ENCODE measurements at places on chromosomes 2 and 18.

- no peak for DNase-seq
Measured at GRCh38 chr2:68942827-68943226, 9.9 kb downstream of the GKN2 start.

GRCh38 chr2:159572459-159572858 lies 43.9 kb downstream of the BAZ2B start:
- DNase-seq, result no peak

DNA sequence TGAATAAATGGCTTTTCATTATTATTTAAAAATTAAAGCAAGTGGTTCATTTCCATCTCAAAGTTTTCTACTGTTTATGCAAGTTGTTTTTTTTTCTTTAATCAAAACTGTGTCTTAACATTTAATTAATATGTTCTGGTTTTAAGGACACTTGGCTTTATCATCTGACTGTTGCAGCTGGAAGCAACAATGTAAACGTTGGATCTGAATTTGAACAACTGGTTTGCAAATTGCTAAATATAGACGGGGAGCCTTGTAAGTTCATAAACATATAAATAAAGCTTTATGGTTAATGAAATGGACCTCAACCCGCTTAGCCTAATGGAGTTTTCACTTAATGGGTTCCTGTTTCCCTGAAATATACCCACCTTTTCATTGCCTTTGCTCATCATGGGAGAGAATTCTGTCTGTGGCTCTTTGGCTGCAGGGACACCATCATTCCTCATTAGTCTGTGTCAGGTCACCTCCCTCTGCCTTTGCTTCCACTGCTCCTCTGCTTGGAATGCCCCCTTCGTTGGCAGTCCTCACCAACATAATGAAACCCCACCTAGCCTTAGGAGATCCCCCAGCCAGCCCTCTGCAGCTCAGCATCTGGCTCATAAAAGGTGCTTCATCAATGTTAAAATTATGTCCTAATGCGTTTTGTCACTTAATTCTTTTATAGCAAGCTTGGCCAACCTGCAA lies 44.2 kb upstream of the DYNC2LI1 start:
- no peak for DNase-seq

- no peak for DNase-seq
Measured at GRCh38 chr2:182942756-182943155, 76.3 kb upstream of the FRZB start.

- no peak for DNase-seq
Measured at GRCh38 chr2:158391876-158392275, 64.7 kb downstream of the CCDC148 start.

GRCh38 chr2:112692918-112693317 lies 27.9 kb upstream of the NT5DC4 start:
- no peak for DNase-seq

DNA sequence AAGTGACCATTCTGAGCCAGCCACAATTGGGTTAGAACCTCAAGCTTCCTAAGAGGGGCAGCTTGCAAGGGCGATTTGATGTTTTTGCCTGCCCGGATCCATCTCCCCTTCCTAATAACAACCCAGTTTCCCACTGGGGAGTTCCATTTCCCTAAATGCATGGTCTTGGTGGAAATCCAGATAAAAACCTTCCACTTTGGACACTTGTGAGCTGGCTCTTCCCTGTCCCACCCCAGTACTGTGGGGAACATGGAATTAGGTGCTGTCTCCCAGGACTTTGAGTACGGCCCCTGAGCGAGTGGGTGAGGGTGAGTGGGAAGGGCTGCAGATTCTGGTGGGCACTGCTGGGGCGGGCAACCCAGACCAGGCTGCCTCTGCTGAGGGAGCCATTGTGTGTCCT lies 122.3 kb downstream of the DDX1 start:
- no peak for DNase-seq

DNA sequence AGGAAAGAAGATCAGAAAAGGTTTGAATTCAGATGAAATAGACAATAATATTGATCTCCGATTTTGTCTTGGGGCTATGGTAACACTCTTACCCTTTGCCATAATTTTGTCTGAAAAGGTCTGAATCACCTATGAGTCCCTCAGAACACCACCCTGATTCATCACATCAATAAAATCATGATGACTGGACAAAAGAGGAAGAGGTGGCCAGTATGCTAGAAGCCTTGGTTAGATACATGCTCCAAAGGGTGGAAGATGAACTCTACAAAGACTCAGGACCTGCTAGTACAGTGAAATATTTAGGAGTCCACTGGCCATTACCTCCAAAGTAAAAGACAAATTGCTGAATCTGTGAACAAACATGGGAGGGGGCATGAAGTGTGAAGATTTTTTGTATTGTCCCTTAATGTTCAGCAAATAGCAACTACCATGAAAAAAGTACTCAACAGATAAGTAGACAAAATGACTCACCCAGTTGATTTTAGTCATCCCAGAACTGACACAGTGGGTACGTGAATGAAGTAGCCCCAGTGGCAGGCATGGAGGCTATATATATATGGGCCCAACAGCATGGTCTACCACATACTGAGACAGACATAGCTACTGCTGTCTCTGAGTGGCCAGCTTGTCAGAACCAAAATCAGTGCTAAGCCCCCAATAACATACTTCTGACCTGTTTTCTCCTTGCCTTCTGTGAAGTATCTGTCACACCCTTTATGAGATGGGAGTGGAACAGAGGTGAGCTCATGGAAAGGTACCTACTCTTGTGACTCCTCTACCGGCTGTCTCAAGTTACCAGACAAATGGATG lies 36.5 kb upstream of the GLS start:
- no peak for DNase-seq

GRCh38 chr2:212863185-212863588 lies 288.2 kb downstream of the IKZF2 start:
- no peak for DNase-seq

- no peak for DNase-seq
Measured at GRCh38 chr2:147469471-147469870, 375.4 kb upstream of the ACVR2A start.

DNA sequence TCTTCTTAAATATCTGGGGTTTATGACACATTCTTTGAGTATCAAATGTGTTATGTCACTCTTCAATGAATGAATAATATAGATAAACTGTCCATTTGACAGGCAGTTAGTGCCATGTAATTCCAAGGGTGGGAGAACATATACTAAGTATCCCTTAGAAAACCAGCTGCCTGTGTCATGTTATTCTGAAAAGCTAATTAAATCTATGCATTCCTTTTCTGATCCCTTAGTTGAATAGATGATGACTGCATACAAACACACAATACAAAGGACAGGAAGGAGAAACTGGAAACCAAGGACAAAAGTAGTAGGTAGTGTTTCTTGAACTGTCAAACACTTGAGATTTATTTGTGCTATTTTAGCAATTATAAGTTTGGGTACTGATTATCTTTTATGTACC lies 8.3 kb downstream of the ARHGAP28 start:
- DNase-seq, result no peak

DNA sequence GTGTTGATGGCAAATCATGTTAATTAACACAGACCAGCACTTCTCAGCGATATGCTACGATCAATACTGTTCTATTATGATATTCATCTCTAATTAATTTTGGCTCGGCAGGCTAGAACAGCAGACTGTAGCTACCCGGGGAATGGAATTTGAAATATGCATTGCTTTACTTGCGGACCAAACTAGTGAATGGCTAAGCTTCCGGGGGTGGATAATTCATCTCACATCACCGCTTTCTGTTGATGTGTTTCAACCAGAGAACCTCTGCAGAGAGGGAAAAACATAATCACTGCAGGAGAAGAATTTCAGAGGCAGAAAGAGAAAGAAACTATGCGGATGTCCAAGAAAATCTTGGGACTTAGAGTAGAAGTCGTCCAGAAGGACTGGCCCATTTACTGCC lies 490.9 kb downstream of the STK39 start:
- DNase-seq, result no peak

GRCh38 chr18:76578571-76579300 lies 83.7 kb upstream of the ZNF516 start:
- no peak for DNase-seq

DNA sequence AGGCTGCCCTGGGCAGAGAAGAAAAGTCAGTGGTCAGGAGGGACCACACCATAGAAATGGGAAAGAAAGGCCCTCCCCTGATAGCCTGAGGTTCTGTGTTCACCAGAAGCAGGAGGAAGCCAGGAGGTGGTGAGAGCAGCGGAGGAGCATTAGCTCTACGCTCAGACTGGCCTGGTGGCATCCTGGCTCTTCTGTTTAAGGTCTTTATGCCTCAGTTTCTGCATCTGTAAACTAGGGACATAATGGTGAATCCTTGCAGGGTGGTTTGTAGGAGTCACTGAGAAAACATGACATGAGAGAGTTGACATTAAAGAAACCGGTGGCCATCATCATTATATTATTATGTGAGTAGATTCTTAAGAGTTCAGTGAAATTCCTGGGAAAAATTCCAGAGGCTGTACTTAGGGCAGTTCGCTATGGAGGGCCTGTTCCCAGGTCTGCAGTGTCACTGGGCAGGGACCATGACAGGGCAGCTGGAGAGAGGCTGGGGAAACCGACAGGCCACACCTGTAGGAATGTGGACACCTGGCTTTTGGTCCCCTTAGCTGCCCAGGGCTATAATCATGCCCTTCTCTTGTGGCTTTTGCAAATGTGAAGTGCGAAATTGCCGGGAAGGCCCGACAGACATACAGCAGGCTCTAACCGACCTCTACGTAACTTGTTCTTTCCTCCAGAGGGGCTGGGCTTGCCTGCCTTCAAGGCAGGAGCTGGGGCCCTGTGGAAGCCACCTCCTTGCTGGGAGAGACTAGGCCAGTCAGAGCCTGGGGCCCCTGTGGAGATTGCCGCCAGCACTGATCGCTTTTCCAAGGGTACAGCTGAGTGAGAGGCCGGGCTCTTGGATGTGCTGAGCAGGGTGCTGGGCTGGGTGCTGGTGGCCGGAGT lies 31.0 kb downstream of the GLI2 start:
- no peak for DNase-seq

- DNase-seq, result no peak
Measured at GRCh38 chr2:128520791-128521190, 202.1 kb upstream of the HS6ST1 start.

- DNase-seq, result no peak
Measured at GRCh38 chr2:24374301-24374700, 14.0 kb upstream of the ITSN2 start.

DNA sequence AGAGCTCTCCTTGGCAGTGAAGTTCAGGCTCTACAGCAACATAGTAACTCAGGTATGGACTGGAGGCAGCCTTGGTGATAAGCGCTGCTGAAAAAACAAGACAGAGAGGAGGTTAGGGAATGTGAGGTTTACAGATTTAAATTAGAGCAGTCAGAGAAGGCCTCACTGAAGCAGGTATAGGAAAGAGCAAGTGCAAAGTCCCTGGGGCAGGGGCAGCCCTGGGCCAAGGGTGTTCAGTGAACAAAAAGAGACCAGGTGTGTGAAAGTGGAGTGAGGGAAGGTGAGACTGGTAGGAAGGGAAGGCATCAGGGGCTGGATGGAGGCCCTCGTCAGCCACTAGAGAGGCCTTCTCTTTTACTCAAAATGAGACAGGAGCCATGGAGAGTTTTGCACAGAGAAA lies 89.6 kb downstream of the LAMA3 start:
- DNase-seq, result no peak

GRCh38 chr2:163493359-163494298 lies 242.2 kb downstream of the FIGN start:
- DNase-seq, result no peak

GRCh38 chr2:168660870-168661862 lies 141.3 kb upstream of the NOSTRIN start:
- no peak for DNase-seq

DNA sequence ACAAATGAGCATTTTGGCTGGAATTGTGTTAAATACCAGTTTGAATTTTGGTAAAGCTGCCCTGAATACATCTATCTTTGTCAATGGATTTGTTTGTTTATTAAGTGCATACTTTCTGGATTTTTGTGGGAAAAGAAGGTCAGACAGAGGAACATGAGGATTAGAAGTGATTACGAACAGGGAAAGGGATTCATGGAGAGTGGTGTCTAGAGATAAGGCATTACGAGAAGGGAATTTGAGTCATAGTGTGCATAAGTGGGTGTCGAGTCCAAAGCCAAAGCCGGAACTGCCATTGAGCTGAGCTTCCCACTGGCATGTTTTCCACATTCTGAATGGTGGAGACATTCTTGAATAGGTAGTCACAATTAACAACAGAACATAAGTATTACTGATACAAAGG lies 68.9 kb upstream of the EFEMP1 start:
- no peak for DNase-seq

DNA sequence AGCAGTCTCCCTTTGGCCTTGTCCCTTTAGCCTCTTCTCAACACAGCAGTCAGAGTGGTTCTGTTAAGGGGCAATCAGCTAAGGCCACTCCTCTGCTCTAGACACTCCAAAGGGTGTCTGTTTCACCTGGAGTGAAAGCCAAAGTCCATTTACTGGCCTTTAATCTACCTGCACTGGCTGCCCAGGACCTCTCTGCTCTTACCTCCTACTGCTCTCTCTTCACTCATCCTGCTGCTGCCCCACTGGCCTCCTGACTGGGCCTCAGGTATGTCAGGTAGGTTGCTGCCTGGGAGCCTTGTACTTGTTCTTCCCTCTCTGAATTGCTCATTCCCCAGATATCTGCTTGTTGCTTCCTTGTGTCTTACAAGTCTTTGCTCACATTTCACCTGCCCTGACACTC lies 68.2 kb downstream of the PIKFYVE start:
- DNase-seq, result no peak

- DNase-seq, result no peak
Measured at GRCh38 chr2:8594731-8595427, 87.0 kb upstream of the ID2 start.

DNA sequence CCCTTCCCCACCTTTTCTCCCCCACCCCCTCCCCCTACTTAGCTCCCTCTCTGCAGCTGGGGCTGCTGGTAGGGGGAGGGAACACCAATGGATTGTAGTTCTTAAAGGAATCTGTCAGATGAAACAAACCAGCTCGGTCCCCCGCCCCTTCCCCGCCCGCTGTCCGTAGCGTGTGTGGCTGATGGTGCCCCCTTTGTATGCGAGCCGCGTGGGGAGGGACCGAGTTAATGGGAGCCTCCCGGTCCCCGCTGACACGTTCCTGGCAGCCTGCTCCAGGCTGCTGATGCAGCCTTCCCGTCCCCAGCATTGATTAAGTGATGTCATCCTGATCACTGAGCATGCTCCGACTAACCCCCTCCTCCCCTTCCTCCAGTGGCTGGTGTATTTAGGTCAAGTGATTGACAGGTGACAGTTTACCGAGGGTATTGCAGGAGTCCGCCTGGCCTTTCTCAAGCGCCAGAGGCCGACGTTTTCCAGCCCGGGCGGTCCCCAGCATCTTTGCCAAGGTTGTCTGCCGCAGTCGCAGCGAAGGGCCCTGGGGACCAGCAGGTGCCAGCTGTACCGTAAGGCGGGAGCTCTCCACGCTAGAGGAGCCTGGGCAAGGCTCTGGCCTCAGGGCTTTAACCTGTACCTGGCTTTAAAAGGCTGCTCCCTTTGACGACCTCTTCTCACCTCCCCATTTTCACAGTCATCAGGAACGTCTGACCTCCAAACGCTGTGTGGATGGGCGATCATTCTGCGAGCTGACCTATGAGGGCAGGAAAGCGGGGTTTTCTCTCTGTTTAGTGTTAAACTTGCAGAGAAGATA lies 1.8 kb downstream of the KIF5C start:
- peak; percentile 33 for DNase-seq

- DNase-seq, result no peak
Measured at GRCh38 chr18:3217948-3218647, 1.7 kb downstream of the MYOM1 start.
